ENCODE measurements at places on chromosomes 7 and 10.

DNA sequence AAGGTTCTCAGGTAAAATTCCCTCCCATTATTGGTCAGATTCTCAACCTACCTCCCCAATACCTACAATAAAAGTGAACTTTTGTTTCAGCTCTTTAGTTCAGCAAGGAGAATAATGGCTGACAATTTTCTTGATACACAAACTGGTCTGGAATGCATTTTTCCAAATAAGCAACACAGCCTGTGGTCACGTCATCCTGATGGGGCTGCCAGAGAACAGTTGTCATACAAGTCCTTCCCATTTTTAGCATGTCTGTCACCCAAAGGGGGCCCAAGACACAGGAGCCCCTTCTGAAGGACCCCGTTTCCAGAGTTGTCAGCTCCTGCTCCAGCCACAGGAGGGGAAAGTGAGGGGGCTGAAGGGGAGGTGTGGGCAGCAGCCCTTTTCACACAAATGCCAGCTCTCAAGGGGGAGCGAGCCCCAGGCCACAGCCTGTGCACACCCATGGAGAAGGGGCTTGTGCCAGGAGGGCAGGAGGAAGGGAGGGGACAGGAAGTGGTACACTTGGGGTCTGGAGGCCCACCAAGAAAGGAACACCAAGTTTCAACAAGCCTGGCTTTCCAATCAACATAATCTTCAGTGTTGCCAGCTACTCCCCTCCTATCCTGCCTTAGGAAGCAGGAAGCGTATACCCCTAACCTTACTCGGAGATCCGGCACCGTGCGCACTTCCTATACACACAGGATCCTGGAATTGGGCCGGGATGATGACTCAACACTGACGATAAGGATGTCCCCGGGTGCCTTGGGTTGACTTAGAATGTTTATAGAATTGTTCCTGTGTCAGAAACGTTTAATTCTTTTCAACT, 43.4 kb upstream of the PDLIM1 start:
- no peak for DNase-seq

DNA sequence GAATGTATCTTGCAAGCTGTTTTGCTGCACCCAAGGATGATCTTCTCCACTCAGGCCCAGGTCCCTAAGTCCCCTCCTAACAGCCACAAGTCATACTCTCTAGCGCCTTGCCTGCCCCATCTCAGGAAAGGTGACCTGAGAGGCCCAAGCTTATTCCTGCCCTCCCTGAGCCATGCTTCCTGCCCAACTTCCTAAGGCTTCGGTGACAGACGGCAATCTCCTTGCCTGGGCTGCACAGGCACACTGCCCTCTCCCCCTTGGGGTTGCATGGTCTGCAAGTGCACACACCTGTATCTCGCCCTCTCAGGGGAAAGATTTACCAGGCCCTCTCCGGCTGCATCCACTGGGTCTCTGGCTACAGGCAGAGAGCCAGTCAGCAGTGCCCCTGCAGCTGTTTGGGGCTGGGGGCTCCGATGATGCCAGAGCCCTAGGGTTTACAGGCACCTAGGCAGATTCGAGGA, 771 bp upstream of the ADIRF start:
- DNase-seq, result no peak

DNA sequence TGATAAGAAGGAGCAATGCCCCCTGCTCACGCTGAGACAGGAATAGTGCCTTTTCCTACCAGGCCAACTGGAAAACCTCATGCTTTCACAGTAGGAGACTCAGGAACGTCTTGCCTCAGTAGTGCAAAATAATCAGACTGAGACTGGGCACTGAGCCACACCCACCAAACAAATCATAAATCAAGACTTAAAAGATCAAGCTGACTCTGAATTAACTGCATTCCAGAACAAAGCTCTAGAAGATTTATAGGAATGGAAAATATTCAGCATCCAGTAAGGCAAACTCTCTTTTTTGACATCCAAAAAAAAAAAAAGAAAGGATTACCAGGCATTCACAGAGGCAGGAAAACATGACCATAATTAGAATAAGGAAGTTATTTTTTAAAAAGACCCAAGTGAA, 30.5 kb upstream of the SLC18A3 start:
- DNase-seq, result no peak

- no peak for DNase-seq
Measured at GRCh38 chr7:70884809-70885208, 247.1 kb upstream of the GALNT17 start.

- no peak for DNase-seq
Measured at GRCh38 chr10:30977385-30977784, 54.3 kb downstream of the ZNF438 start.

DNA sequence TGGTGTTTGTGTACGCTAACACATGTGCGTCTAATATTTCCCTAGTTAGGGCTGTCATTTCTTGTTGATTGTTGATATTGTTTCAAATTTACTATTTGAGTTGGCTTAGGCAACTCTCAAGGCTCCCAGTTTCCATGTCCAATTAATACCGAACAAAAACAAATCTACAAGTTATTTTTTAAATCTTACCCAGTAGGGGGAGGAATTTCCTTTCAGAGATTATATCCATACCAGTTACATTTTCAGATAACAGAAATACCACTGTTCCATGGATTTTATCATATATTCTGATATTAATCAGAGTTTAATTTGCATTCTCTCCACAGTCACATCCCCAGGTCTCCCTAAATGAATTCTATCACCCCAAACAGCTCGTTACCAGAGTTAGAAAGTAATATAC, 7.2 kb upstream of the AKR1B10 start:
- no peak for DNase-seq
